Tibial nerve (tissue), 4 donors: ENCODE measurements at places on chromosomes 6 and 20. TPM values are rescaled to one million over a fixed set of nuclear protein-coding genes. Genes with fewer than 3 reads are reported as not detected.

GRCh38 chr6:56840467-56841380, 114.2 kb upstream of the BEND6 start:
- no peak for DNase-seq

Gene PACRG
- 2.6 TPM for total RNA-seq

DNA sequence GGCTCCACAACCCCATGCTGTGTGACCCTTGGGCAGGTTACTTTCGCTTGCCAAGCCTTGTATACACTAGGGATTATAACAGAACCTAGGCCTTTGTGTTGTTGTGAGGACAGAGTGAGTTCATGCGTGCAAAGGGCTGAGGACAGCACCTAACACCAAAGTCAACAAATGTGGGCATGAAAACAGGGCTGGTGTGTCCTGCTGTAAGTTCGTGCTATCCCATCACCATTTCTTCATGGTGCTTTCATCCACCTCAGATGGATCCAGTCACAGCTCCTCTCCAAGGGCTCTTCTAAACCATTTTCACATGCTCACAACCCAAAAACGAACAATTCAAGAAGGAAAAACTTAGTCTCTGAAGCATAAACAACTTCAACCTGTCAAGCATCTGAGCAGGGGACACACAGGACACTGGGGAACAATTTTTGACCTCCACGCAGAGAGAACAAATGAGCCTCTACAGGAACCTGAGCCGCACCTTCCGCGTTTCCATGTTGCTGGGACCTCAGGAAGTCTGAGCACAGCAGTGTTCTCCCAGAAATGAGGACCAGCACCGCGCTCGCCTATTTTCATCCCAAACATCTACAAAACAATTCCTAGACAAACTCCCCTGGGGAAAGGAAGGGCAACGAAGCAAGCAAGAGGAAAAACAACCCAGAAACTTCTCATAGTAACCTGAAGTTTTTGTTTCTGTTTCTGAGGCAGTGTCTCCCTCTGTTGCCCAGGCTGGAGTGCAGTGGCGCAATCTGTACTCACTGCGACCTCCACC, 3.1 kb downstream of the LRP11 start:
- DNase-seq, result no peak

Gene MAS1
- not detected for total RNA-seq

GRCh38 chr6:36928547-36928918, 26.0 kb upstream of the PI16 start:
- no peak for DNase-seq

GRCh38 chr6:132190097-132190814, 211.0 kb downstream of the MOXD1 start:
- DNase-seq, result no peak

- DNase-seq, result no peak
Measured at GRCh38 chr6:92682516-92683398, 736.6 kb downstream of the EPHA7 start.

DNA sequence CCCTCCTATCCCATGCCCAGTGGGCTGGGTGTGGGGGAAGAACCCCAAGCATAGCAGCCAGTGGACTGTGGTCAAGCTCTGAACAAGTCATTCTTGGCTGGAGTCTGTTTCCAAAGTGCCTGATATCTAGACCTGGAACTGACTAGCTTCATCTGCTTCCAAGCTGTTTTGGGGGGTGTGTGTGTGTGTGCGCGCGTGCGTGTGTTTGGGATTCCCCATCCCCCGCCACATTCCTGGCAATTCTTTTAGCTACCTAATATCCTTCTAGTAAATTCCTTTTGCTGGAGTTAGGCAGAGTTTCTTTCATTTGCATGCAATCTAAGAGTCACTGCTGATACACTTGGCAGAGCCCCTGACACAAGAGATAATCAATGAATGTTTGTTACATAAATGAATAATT, 7.8 kb downstream of the PAK5 start:
- no peak for DNase-seq

Gene PRR18
- total RNA-seq, result 0.21 TPM

- no peak for DNase-seq
Measured at GRCh38 chr6:11008821-11009220, 35.3 kb downstream of the ELOVL2 start.

DNA sequence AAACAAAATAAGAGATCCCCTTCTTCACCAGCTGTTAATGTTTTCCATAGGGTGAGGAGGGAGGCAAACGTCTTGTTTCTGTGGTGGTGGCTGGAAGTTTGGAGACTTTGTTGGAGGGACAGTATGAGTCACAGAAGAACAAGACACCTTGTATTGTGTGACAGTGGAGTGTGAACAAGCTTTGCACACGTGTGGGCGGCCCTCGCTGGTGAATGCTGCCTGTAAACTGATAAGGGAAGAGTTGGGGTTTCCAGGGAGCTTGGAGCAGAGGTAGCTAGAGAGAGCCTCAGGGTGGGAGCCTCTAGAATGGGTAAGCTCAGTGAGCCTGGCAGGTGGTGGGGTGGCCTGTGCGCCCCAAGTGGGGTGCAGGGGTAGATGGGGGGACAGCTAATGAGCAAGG, 78.3 kb downstream of the ZDHHC14 start:
- no peak for DNase-seq

Gene VSX1
- total RNA-seq, result not detected

Gene SIGLEC1
- 11.4 TPM for total RNA-seq

Gene PPP1R18
- 36.7 TPM for total RNA-seq

Gene KHDC1L
- not detected for total RNA-seq

GRCh38 chr6:51857134-51857533, 230.3 kb downstream of the PKHD1 start:
- no peak for DNase-seq

GRCh38 chr6:43833223-43833995, 63.4 kb downstream of the VEGFA start:
- no peak for DNase-seq

Gene TXLNB
- 0.30 TPM for total RNA-seq

- no peak for DNase-seq
Measured at GRCh38 chr20:4435225-4435624, 286.5 kb upstream of the PRND start.

DNA sequence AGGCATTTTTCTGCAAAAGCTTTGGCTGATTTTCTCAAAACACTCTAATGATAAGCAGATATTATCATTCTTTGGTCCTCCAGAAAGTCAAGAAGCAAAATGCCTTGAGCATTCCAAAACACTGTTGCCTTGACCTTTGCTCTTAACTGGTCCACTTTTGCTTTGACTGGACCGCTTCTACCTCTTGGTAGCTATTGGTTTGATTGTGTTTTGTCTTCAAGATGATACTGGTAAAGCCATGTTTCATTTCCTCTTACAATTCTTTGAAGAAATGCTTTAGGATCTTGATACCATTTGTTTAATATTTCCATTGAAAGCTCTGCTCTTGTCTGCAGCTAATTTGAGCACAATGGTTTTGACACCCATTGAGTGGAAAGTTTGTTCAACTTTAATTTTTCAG, 35.6 kb upstream of the SDHAF4 start:
- DNase-seq, result no peak

Gene FUT9
- total RNA-seq, result not detected

GRCh38 chr20:63032861-63033793, 26.4 kb upstream of the BHLHE23 start:
- DNase-seq, result no peak

GRCh38 chr6:7194657-7195056, 86.9 kb downstream of the RREB1 start:
- no peak for DNase-seq

Gene NT5E
- total RNA-seq, result 23.1 TPM

Gene APOM
- 0.90 TPM for total RNA-seq

Gene DYNLT2
- 5.7 TPM for total RNA-seq

DNA sequence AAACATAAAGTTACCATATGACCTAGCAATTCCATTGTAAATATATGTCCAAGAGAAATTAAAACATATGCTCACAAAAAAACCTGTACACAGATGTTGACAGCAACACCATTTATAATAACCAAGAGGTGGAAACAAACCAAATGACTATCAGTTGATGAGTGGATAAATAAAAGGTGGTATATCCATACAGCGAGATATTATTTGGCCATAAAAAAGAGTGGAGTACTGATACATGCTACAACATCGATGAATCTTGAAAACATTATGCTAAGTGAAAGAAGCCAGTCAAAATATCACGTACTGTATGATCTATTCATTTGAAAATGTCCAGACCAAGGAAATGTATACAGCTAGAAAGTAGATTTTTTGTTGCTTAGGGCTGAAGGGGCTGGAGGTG, 2.9 kb downstream of the CAP2 start:
- no peak for DNase-seq
